Stimulated activated CD8-positive, alpha-beta memory T cell treated with anti-CD3 and anti-CD28 coated beads, Interleukin-4, amount 100 ng/mL, for 4 hours (primary cell): ENCODE measurements at places on chromosomes 16 and 17.

DNA sequence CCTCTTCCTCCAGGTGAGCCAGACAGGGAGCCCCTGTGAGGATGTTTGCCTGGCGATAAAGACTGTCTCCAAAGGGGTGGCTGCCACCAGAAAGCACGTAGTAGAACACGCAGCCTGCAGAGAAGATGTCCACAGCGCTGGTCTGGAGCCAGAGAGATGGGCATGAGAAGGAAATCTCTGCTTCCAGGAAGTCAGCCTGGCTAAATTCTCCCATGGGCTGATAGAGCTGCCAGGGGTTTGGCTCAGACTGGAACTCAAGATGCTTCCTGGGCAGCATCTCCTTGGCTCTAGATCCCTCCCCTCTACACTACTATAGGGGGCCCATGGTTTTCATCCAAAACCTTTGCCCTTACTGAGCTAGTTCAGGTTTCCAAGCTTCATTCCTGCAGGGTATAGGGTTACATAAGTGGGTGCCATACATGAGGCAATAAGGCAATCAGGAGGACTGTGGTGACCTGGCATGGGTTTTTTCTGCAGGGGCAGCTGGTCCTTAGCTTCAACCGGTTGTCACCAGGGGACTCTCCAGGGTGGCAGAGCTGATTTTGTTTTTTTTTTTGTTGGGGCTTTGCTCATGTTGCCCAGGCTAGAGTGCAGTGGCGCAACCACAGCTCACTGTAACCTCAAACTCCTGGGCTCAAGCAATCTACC lies 13.6 kb downstream of the PLK1 start:
- DNase-seq = no peak

DNA sequence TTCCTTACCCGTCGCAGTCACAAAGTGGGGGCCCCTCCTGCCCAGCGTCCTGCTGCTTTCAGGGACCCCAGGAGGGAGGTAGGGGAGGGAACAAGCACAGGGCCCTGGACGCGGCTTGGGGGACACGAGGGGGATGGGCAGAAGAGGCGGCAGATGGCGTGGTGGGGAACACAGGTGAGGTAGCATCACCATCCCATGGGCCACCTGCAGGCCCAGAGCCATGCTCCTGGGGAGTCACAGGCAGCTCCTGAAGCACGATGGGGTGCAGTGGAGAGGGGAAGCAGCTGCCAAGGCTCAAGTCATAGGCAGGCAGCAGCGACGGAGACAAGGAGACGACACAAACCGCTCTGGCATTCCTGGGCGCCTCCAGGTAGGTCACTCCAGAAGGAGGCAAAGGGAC lies 10.8 kb downstream of the UNKL start:
- DNase-seq = no peak

- DNase-seq = no peak
Observed at GRCh38 chr17:48748718-48749566, 20.4 kb upstream of the HOXB13 start.

GRCh38 chr17:19551165-19551564 lies 17.5 kb downstream of the SLC47A1 start:
- no peak for DNase-seq

- no peak for DNase-seq
Observed at GRCh38 chr17:1883536-1883935, 53.7 kb downstream of the RPA1 start.

GRCh38 chr16:79090966-79091365 lies 509.6 kb downstream of the MAF start:
- no peak for DNase-seq

DNA sequence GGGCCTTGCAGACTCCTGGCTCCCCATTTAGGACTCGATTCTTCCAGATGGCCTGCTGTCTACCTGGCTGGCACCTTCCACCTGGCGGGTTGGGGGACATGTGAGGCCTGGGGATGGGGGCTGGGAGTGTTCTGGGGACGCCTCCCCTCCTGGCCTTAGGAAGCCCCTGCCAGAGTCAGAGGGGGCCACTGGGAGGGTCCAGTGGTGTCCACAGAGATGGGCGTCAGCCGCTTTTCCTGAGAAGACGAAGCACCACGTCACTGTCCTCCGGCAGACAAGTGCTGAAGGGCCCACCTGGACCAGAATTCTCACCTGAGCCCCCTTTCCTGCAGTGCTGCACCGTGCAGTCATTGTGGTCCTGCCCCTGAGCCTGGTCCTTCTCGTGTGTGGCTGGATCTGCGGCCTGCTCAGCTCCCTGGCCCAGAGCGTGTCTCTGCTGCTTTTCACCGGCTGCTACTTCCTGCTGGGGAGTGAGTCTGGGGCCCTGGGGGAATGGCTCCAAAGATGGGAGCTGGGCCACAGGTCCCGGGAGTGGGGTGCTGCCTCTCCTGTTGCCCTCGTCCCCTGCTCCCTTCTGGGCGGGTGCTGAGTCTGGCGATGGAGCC lies 2.9 kb downstream of the TMEM235 start:
- DNase-seq = no peak
